Activated CD8-positive, alpha-beta memory T cell treated with anti-CD3 and anti-CD28 coated beads for 1 hour (primary cell): ENCODE measurements at places on chromosomes 13 and 19.

- no peak for DNase-seq
Observed at GRCh38 chr19:55672418-55672817, 2.6 kb upstream of the EPN1 start.

DNA sequence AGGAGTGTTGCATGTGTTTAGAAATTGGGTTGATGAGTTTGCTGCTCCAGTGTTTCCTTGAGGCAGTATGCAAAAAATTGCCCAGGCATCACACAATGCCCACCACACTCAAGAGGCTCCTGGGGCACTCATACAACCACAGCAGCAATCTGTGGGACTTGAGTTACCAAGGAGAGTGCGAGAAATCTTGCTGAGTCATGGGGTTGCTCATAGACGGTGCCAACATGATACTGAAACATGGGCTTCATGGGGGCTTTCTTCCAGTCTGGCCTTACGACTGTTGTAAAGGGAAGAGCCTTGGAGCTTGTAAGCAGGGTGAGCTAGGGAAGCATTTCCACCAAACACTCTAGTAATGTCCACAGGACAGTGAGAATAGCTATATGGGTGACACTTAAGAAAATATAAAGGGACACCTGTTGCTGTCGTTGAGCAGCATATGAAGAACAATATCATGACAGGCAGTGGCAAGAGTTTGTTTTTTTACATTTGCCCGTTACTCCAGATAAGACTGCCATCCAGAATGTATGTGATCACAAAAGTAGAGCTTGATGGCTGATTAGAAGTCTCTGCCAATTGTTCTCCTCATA, 1237.4 kb downstream of the UQCRFS1 start:
- DNase-seq, result no peak

- DNase-seq, result no peak
Observed at GRCh38 chr13:70170689-70171088, 62.4 kb upstream of the KLHL1 start.

DNA sequence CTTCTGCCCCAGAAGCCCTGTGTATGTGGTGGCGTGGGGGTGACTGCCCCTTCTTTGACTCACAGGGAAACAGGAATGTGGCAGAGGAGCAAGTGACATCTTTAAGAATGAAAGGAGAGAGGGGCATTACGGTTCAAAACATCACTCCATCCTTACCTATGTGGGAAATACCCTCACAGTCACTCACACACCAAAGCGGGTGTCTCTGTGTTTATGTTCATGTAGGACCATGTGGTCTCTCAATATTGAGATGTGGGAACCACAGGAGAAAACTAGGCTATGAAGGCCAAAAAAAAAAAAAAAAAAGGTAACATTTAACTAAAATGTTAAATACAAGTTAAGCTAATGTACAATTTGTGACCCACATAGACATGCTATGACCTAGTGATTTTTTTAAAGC, 153.6 kb upstream of the GPR12 start:
- DNase-seq, result no peak

DNA sequence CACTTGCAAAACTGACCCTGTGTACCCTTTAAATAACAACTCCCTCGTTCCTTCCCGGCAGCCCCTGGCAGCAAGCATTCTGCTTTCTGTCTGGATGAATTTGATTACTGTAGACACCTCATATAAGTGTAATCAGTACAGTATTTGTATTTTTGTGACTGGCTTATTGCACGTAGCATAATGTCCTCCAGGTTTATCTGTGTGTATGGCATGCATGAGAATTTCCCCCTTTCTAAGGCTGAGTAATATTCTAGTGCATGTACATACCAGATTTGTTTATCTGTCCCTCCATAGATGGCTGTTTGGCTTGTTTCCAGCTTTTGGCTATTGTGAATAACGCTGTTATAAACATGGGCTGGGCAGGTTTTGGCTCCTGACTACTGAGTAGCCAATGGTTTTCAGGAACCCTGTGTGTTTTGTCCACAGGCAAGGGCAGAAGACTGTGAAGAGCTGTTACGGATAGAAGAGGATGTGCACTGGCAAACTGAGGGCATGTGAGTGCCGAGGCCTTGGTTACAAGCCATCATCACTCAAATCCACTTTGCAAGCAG, 98.0 kb downstream of the ESD start:
- DNase-seq, result no peak

GRCh38 chr13:75635828-75636435, at the start of gene LMO7:
Gene LMO7, plus strand, starts transcription at chr13:75636330. Its CDS starts 328 bp downstream, at chr13:75636658.
- DNase-seq, result peak; percentile 2

GRCh38 chr13:73850104-73850873, 283.9 kb downstream of the KLF12 start:
- no peak for DNase-seq

DNA sequence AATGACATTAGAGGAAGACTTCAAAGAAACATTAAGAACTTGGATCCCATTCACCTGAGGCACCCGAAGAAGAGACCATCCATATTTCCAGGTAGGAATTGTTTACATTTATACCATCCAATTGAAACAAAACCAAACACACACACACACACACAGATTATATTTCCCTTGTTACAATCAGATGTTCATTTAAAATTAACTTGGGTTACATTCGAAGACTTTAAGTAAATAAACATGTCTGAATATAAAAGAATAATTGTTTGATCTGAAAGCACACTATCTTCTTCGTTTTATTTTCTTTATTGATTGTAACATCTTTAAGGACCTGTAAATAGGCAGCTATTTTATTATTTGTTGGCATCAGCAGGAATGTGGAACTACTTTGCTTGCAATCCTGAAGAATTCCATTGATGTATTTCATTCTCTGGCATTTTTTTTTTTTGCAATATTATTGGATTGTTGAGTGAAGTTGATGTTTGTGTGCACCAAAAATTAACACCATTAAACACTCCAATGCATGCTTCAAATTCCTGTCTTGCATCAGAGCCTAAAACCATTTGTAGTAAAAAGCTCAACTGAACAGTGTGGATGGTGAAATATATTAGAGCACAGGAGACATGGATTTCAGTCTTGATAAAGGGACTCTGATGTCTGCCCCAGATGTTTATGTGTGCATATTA, 85.3 kb upstream of the FRY start:
- DNase-seq, result no peak

- no peak for DNase-seq
Observed at GRCh38 chr13:21747456-21747855, 76.6 kb downstream of the FGF9 start.

- DNase-seq, result no peak
Observed at GRCh38 chr13:114323349-114323748, 9.0 kb downstream of the CHAMP1 start.

DNA sequence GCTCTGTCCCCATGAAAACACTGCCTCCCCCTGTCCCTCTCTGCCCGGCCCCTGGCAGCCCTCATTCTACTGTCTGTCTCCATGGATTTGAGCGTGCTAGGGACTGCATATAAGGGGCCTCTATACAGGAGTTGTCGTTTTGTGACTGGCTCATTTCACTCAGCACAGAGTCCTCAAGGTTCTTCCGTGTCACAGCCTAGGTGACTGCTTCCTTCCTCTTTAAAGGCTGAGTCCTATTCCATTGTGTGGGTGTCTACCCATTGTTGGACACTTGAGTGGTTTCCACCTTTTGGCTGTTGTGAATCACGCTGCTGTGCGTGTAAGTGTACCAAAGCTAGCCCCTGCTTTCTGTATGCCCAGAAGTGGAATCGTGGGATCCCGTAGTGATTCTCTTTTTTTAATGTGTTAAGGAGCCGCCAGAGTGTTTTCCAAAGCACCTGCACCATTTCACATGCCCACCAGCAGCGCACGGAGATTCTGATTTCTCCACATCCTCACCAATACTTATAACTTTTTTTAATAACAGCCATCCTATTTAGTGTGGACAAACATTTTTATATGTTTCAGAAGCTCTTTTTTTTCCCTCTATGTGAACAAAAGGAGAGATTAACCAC, 116.7 kb downstream of the COL4A2 start:
- no peak for DNase-seq

- no peak for DNase-seq
Observed at GRCh38 chr13:110499621-110500281, 61.8 kb downstream of the RAB20 start.

DNA sequence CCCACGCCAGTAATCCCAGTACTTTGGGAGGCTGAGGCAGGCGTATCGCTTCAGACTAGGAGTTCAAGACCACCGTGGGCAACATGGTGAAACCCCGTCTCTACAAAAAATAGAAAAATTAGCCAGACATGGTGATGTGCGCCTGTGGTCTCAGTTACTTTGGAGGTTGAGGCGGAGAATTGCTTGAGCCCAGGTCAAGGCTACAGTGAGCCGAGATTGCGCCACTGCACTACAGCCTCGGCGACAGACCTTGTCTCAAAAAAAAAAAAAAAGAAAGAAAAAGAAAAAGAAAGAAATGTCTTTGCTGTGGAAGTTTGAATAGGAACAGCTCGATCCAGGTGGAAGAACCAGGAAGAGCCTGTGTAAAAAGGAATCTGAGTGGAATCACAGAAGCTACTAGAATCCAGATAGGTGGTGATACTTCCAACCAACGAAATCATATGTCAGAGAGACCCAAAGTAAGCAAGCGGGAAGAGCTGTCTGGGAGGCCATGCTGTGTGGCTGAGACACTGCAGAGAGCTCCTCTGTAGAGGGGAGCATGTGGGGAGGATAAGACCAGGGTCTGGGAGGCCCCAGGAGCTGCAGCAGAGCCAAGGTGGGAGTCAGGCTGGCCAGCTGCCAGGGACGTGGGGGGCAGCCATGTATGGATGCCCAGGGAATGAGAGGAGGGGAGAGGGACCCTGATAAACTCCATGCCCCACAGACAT, 21.1 kb downstream of the LATS2 start:
- no peak for DNase-seq

DNA sequence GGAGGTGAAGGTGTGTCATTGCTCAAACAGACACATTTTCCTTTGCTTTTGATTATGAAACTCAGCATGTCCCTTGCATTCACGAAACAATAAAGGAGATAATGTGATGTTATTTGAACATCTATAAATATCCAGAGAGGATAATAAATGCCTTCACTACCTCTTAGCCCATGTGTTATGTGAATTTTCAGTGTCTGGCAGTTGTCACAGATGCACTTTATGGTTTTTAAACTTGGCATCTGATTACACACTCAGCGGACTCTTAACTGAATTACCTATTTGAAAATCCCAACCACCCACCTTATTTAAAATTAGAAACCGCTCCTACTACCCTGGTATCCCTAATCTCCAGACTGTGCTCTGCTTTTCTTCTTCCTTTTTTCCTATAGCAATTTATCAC, 254.2 kb downstream of the COG6 start:
- no peak for DNase-seq

DNA sequence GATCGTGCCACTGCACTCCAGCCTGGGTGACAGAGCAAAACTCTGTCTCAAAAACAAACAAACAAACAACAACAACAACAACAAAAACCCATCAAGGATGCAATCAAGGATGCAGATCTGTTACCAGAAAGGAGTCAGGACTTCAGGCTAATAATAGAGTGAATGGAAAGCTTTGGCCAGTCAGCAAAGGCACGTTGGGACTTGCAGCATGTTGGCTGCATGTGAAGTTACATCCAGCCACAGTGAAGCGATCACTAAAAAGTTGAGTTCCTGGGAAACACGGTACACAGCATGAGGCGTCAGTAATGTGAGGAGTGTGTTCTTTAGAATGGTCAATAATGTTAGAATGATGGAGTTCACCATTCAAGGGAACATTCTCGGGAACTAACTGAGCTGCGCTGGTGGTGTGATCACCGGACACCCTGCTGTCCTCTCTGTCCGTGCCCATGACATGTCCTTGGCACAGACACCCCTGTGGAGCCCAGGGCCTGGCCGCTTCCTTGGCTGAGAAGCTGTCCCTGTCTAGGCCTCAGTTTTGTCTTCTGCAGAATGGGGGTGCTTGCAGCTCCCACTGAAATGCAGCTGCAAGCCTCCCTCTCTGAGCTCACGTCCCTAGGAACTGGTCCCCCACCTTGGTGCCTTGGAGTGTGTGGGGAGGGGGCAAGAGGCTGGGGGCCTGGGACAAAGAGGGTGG, 2.3 kb upstream of the LGALS7B start:
- no peak for DNase-seq

GRCh38 chr13:80900561-80900960, 559.6 kb upstream of the SPRY2 start:
- DNase-seq, result no peak

- no peak for DNase-seq
Observed at GRCh38 chr13:106337096-106337850, 198.2 kb downstream of the EFNB2 start.

- DNase-seq, result no peak
Observed at GRCh38 chr13:105116966-105117365, 1418.5 kb downstream of the EFNB2 start.

GRCh38 chr19:54633401-54633800, 3.1 kb downstream of the LILRB1 start:
- no peak for DNase-seq

DNA sequence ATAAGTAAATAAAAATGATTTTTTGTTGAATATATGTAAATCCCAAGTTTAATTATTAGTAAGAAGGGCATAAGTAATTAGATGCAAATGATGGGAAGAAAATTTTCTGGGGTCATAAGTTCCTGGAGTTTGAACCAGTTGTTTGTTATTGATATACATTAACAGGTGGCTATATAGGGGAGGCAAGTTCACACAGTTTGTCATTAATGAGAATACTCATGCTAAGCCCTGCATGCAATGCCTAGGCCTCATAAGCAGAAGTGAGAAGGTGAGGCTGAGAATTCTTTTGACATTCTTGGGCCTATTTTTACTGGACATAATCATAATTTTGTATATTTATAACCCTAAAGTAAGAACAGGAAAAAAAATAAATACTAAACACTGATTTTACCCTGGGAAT, 1210.7 kb upstream of the PCDH9 start:
- no peak for DNase-seq

DNA sequence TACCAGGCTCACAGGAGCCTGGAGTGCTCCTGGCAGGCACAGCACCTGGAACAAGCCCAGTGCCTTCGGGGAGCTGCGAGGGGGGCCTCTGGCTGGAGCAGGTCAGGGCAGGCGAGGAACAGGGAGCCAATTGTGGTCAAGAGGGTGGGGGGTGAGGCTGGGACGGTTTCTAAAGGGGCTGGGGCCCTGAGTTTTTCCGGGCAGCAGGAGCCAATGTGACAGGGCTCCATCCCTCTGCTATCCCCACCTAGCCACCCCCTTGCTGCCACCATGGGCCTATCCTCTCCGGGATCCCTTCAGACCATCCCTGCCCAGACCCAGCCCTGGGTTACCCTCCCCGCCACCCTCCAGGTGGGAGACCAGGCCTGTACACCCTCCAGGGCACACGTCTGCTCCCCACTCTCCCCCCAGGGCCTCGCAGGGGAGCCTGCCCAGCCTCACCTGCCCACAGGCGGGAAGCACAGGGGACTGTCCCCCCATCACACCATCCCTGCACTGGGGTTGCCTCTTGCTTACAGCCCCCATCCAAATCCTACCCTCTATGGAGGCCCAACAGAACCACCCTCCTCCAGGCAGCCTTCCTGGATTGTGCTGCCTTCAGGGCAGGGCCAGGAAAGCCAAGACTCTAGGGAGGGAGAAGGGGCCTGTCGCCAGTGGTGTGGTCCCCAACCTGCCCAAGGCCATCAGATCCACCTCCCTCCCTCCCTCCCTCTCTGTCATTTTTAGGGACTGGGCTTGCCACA, 121.0 kb downstream of the URI1 start:
- no peak for DNase-seq

- DNase-seq, result no peak
Observed at GRCh38 chr13:93248627-93249047, 22.0 kb downstream of the GPC6 start.
